H54 (cell line): ENCODE measurements at places on chromosomes 1 and 21.

GRCh38 chr1:27000817-27001460 lies 7.4 kb downstream of the TRNP1 start:
- no peak for DNase-seq

GRCh38 chr1:219027146-219027673 lies 146.5 kb upstream of the LYPLAL1 start:
- no peak for DNase-seq

- peak; percentile 42 for DNase-seq
Observed at GRCh38 chr1:25063591-25064416, 133.7 kb upstream of the RUNX3 start.

DNA sequence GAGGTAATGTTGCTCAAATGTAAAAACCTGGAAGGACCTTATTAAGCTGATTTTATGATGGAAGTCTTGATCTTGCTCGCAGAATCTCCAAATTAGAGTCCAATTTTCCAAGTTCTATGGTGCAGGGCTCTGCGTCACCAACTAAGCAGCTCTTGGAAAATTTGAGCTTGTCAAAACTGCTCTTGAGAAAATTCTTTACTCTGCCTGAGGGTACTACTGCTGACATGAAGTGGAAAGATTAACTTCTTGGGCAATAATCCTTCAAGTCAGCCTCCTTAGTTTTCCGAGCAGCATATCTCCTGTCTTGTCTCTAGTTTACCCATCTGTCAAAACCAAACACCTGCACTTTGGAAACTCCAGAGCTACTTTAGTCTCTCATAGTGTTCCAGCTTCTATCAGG lies 293.7 kb downstream of the KCTD3 start:
- no peak for DNase-seq

GRCh38 chr21:44407493-44407892 lies 47.8 kb upstream of the LRRC3 start:
- DNase-seq = no peak

DNA sequence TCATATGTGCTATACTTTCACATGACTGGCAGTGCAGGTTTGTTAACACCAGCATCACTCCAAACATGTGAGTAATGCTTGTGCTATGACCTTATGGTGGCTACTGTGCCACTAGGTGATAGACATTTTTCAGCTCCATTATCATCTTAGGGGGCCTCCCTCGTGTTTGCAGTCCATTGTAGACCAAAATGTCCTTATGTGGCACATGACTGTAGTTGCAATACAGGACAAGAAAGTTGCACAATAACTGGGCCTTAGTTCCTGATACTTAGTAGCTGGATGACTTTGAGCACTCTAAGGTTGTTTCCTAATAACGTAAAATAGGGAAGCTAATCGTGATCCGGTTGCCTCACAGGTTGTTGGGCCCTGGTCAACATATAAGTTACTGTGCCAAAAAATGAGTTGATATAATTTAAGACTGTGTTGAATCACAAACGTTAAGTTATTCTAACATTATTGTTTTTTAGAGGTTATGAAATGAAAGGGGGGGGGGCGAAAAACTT lies 511 bp upstream of the SNX27 start:
- no peak for DNase-seq

- DNase-seq = no peak
Observed at GRCh38 chr1:94725566-94725965, 94.6 kb upstream of the SLC44A3 start.

DNA sequence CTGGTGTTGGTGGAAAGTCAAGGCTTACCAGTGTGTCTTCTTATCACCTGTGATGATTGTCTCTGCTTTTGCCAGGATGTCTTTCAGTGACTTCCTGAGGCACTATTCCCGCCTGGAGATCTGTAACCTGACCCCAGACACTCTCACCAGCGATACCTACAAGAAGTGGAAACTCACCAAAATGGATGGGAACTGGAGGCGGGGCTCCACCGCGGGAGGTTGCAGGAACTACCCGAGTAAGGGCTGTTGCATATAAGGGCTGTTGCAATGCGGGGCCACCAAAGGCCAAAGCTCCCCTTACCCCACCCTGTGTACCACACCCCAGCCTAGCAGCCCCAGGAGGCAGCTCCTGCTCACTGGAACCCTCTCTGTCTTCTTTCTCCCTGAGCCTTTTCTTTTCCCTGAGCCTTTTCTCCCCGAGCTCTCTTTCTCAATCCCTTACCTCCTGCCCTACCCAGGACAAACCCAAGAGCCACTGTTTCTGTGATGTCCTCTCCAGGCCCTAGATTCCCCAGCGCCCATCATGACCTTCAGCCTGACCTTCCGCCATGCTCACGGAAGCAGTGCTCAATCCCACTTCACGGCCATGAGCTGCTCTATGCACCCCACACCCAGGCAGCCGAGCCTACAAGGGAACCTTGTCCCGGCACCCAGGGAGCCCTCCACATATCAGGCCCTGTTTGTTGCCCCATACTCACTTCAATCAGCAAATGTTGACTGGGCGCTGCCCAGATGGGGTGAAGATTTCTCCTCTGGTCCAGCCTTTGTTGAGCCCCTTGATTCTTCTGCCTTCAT lies 40.6 kb downstream of the CAPN2 start:
- no peak for DNase-seq

DNA sequence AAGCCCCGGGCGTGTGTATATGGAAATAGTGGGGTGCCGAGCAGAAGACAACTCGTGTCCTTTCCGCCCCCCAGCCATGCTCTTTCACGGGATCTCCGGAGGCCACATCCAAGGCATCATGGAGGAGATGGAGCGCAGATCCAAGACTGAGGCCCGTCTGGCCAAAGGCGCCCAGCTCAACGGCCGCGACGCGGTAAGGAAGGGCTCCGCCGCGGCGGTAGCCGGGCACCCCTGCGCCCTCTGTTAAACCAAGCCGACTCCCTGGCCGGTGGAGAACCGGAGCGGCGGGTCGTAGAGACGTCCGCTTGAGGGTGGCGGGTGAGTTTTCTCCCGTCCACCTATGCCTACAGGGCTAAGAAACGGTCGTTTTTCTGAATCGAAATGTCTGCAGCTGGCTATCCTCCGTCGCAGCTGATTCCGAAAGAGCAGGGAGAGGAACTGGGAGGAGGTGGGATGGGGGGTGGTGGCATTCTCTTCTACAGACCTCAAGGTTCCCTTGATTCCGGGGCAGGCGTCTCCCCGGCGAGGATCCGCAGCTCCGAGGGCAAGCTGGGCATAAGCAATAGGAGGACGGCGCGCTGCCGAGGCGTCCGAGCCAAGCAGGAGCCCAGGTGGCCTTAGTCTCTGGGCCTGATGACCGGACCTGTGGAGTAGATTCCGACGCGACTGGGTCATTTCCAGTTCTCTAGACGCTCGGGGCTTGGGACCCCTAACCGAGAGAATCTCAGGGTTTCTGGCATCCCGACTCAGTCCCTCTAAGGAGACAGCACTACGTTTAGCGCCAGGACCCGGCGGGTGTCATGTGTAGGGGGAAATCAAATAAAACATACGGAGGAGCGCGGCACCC lies 856 bp downstream of the LHX9 start:
- peak; percentile 26 for DNase-seq

DNA sequence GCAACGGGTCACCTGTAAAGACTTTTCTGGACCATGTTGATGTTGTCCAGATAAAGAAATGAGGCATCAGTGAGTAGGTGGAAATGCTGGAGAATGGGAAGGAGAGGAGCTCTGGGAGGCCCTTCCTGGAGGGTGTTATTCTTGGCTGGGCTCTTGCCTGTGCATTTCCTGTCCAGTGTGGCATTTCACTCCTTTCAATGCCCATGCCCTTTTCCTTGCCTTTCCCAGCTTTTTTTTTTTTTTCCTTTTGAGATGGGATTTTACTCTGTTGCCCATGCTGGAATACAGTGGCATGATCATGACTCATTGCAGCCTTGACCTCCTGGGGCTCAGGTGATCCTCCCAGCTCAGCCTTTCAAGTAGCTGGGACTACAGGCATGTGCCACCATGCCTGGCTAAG lies 11.8 kb downstream of the NOS1AP start:
- DNase-seq = peak; percentile 56

DNA sequence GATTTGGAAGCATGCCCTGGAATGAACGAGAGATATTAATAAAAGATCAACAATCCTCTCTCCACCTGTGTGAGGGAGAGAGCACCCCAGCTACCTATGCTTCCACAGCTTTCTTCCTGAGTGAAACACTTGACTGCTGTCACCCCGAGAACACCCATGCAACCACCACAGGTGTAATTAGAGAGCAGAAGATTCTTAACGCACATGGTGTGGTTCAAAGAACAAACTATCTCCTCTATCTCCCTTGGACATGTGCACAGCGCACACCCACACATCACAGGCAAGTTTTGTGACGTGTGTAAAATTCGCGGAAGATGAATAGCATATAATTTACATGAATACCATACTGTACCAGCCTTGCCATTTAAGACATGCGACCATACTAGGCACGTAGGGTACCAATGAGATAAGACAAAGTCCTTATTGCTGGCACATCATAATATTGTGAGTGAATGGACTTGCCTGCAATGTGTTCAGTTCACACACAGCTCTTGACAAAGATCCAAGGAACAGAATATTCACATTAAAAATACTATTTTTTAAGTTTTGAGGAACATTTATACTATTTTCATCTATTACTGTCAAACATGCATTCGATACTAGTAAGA lies 11.6 kb downstream of the ERRFI1 start:
- DNase-seq = no peak

GRCh38 chr1:162649583-162649982 lies 17.3 kb downstream of the DDR2 start:
- DNase-seq = no peak

- DNase-seq = no peak
Observed at GRCh38 chr1:201533836-201534235, 5.1 kb upstream of the NAV1 start.

DNA sequence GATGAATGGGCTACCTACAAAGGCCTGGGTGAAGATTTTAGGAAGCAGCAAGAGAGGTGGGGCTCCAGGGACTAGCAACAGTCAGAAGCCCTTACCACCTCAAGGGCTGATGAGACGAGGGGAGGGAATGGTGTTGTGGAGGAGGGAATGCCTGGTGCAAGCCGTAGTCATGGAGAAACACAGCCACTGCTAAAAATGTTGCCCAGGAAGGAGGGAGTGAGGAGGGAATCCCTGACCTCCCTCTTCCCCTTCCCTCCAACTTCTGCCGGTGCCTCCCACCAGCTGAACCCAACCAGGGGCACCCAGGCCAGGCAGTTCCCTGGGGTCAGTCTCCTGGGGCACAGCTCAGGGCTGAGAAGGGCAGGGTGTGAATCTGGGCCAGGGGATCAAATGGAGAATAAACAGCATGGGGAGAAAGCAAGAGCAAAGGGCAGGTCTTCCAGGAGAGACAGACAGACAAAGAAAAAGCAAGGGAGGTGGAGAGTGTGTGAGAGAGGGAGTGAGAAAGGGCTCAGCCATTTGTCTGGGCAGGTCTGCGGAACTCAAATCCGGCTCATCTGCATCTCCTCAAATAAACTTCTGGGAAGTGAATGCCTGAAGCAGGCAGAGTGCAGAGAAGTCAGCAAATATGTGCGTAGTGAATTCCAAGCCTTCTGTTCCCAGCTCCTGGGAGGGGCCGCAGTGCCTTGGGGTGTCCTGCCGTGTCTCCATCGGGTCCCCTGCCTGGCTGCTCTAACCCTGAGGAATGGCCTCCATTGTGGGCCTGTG lies 27.1 kb upstream of the POU3F1 start:
- no peak for DNase-seq

DNA sequence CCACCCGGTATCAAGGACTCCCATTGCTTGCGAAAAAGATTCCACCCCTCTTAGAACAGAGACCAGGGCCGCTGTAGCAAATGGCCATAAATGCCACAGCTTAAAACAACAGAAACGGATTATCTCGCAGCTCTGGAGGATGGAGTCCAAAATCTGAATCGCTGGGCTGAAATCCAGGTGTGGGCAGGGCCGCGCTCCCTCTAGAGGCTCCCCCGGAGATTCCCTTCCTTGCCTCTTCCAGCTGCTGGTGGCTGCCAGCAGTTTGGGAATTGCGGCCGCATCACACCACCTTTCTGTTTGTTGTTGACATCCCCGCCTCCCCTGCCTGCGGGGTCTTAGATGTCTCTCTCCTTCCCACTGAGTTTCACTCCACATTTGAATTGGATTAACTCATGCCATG lies 15.6 kb downstream of the PDE9A start:
- no peak for DNase-seq

- no peak for DNase-seq
Observed at GRCh38 chr1:203454986-203455471, 20.6 kb upstream of the PRELP start.

GRCh38 chr1:170800265-170800664 lies 135.1 kb upstream of the MROH9 start:
- DNase-seq = no peak

- DNase-seq = no peak
Observed at GRCh38 chr1:36088265-36088576, 471 bp upstream of the ADPRS start.

- DNase-seq = no peak
Observed at GRCh38 chr1:245118806-245119205, 36.0 kb upstream of the KIF26B start.

DNA sequence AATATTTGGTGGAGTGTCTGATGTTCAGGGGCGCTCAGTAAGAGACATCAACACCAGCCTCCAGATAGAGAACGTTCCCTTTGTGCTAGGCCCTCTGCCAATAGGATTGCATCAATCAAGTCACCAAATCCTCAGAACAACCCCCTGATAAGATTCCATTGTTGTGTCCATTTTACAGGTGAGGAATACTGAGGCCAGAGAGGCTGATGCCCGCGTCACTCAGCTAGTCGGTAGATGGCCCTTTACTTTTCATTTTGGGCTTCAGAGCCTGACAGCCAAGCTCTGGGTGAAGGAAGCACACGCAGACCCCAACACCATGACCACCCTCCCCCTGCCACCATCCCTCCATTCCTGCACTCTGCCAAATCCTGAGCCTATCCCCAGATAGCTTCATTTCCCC lies 406.2 kb downstream of the PTPRU start:
- DNase-seq = no peak

- no peak for DNase-seq
Observed at GRCh38 chr1:29156543-29157268, 25.0 kb downstream of the SRSF4 start.

- DNase-seq = no peak
Observed at GRCh38 chr1:84358695-84359094, 39.6 kb upstream of the DNASE2B start.

DNA sequence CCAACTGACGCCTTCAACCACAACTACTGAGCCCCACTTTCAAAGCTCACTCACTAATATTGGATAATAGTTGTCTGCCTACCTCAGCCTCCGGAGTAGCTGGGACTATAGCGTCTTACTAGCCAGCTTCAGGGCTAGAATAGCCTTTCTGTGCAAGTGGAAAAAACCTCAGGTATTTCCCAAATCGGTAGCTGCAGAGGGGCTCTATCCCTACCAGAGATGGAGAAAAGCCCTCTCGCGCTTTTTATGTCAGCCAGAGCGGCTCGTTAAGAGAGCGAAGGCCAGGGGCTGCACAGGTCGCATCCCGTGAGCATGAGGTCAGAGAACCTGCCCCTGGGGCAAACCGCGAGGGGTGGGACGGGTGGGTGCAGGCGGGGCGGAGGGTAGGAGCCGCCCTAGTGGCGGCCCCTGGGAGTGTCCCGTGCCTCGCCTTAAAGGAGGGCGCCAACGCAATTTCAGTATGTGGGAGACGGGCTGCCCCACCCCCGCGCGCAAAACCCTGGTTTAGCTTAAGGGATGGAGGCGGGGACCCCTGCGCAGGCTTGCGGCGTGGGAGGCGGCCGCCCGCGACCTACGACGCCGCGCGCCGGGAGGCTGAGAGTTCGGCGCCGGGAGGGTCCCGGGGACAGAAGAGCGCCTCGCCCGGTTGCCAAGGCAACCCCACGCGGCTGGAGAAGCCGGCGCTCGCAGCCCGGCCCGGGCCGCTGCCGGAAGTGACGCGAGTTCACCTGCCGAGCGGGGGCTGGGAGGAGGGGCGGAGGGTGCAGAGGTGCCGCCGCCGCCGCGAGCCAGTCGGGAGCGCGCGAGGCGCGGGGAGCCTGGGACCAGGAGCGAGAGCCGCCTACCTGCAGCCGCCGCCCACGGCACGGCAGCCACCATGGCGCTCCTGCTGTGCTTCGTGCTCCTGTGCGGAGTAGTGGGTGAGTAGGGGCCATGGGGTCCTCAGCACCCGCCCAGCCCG lies at the start of gene CXADR:
TSS of gene CXADR (plus strand) at position 791 of the 961 bp plus-strand sequence. CDS start at position 878, 87 bp downstream.
- peak; percentile 91 for DNase-seq
